Vagina (tissue), 2 donors: ENCODE measurements at places on chromosomes 1 and 21.

DNA sequence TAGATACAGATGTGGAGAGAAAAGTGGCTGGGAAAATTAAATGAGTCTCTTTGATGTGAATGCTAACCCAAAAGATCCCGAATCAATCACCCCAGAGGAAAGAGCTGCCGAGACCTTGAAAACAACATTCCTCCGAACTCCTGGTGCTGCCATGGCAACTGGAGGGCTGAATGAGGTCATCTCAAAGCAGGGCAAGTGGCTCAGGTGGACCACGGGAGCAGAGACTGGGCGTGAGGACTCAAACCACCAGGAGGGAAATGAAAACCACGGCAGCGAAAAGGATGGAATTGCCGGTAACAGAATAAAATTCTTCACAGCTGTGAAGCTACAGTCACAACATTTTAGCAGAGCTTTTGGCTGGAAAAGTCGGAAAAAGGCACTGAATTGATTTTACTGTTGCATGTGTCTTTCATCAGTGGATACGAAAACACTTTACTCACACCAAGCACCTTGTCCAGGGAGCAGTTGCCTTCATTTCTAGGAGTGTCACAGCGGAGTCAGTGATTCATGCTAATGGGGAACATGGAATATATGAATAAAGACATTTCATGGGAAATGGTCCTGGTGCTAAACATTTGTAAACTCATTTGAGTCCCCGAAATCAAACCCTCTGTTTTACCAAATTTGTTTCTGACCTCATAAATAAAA, 23.2 kb upstream of the BECN2 start:
- DNase-seq = no peak

GRCh38 chr1:201053155-201053860, 29.8 kb upstream of the KIF21B start:
- DNase-seq = no peak

DNA sequence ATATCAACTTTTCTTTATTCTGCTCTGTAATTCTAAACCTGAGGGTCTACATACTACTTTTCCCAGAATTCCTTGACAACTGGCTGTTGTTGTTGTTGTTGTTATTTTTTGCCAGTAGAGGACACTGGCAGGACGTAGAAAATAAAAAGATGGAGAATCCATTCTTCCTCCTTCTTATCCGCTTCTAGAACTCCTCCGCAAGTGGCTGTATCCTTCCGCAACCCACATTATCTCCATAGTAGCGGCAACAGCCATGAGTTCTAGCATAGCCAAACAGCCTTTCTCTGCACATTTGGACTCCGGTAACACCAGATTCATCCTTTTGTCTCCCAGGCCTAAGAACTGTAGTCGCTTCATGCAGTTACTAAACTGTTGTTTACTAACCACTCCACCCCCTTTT, 91.1 kb upstream of the CACHD1 start:
- no peak for DNase-seq

DNA sequence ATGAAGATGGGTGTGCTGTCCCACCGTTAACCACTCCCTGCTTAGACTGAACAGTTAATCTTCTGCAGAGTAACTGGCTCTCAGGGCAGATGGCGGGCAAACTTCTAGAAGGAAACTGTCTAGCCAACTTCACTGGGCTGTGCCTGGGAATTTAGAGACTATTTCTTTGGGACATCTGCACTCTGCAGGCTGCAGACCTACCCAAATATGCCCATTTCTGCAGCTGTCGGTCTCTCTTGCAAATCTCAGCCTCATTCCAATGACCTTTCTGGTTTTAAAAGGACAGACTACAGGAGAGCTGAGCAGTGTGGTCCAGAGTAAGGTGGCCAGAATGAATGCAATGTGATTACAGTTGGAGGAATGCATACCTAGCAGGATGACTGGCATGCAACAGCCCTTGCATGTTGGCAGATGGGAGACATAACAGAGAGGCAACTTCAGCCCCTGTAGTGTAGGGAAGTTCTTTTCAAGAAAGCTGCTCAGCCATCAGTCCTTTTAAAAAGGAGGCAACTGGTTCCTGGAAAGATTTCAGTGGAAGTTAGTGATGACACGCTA, 26.3 kb upstream of the IL20 start:
- DNase-seq = no peak
